ENCODE measurements at places on chromosomes 5 and 9.

GRCh38 chr5:134625559-134625958 is 7.1 kb downstream of the SAR1B start:
- no peak for DNase-seq

- no peak for DNase-seq
These were observed 125.9 kb upstream of the FOXD4L5 start for GRCh38 chr9:65410926-65411325.

DNA sequence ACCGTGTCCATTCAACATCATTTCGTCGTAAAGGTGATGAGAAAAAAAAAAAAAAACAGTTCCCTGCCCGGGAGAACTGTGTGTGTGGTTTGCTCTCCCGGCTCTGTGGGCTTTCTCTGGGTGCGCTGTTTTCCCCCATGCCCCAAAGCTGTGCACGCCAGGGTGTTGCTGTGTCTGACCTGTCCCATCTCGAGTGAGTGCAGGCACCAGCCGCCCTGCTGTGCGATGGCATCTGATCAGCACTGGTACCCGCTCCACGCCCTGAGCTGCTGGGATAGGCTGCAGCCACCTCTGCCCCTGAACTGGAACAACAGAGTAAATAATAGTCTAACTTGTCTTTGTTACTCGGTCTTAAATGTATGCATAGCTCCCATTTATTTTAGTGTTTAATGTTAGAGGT is 33.3 kb downstream of the CEP72 start:
- DNase-seq, result no peak

GRCh38 chr5:8396246-8396645 is 527.3 kb downstream of the MTRR start:
- DNase-seq, result no peak

GRCh38 chr5:1445689-1446601 is 705 bp upstream of the SLC6A3 start:
- no peak for DNase-seq

- no peak for DNase-seq
These were observed 36.7 kb downstream of the GPR21 start for GRCh38 chr9:123070198-123070597.

GRCh38 chr5:120083851-120084542 is 380.1 kb upstream of the PRR16 start:
- DNase-seq, result peak; percentile 10

GRCh38 chr5:53109056-53109442 is 508 bp downstream of the MOCS2 start:
- DNase-seq, result peak; percentile 26

DNA sequence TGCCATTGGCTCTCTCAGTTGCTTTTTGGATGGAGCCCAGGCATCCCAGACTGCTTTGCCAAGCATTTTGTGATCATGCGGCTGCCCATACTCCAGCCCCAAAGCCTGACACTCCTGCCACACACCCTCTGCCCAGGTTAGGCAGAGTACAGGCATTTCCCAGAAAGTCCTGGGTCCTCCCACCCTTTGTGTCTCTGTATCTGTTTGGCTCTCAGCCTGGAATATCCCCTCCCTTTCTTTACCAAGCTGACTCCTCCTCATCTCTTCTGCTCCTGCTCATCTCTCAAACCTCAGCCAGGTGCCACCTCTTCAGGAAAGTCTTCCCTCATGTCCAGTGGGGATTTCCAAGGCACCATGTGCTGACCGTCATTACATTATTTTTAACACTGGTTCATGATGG is 14.3 kb upstream of the SH3RF2 start:
- DNase-seq, result no peak

GRCh38 chr9:27425827-27426510 is 98.1 kb upstream of the IFNK start:
- no peak for DNase-seq

DNA sequence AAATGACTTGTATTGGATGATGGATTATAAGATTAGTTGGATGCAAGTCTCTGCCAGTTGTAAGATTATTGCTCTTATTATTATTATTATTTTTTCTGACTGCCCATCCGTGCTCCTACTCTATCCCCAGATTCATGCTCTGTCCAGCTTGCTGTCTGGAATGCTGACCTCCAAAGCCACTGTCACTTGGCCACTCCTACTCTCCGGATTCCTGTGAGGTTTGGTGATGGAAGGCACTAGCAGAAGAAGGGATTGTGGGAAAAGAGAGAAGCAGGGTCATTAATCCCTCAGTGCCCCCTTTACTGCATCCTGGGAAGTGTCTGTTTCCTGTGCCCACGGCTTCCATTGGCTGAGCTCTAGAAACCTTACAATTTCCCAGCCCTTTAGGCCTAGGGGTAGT is 76.3 kb upstream of the IL12B start:
- DNase-seq, result no peak

GRCh38 chr5:74054641-74055421 is 428.8 kb downstream of the ARHGEF28 start:
- no peak for DNase-seq

DNA sequence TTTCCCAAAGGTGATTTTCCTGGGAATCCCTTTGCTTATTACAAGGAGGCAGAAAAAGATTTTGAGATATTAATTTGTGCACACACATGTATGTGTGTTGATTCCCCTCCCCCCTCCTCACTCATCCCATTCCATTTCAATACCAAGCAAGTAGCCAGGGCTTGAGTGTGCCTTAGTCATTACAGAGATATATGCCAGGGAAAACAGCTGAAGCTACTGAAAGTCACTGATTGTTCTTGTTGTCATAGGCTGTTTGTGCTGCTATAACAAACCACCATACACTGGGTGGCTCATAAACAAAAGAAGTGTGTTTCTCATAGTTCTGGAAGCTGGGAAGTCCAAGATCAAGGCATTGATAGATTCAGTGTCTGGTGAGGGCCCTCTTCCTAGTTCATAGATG is 158.6 kb downstream of the BAAT start:
- no peak for DNase-seq

Data from iris pigment epithelial cell (primary cell).